Stimulated activated CD8-positive, alpha-beta memory T cell treated with anti-CD3 and anti-CD28 coated beads, Interleukin-7, amount 100 ng/mL, for 48 hours (primary cell): ENCODE measurements at places on chromosomes 13 and 19.

GRCh38 chr13:98542568-98543377, 34.1 kb downstream of the STK24 start:
- no peak for DNase-seq

DNA sequence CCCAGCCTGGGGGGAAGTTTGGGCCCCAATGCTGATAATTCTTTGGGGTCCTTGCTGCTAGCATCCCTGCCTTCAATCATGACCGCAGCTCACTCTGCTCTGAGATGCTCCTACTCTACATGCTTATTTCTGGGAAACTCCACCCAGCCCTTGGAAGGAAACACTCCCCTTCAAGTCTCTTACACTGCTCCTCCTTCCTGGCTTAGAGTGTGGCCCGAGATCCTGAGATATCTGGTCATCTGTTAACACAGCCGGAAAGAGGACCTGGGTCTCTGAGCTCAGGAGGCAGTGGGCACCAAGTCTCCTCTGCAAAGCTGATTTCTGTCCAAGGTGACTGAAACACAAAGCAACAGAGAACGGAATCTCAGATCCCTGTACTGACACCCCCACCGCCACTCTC, 33.0 kb downstream of the CYP4F2 start:
- no peak for DNase-seq

DNA sequence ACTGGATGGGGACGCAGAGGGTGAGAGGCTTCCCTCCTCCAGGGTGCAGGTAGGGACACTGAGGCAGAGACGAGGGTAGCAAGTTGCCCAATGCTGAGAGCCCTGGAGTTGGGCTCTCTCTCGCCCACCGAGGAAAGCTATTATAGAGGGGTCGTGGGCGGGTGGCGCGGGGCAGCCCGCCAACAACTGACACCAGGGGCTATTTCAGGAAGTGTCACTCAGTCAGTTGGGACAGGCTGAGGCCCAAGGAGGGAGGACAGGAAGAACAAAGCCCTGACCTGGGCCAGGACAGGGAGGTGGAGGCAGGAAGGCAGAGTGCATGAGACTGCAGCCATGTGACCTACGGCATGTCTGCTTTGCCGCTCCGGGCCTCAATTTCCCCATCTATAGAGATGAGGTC, 29.9 kb downstream of the TINCR start:
- DNase-seq: no peak

DNA sequence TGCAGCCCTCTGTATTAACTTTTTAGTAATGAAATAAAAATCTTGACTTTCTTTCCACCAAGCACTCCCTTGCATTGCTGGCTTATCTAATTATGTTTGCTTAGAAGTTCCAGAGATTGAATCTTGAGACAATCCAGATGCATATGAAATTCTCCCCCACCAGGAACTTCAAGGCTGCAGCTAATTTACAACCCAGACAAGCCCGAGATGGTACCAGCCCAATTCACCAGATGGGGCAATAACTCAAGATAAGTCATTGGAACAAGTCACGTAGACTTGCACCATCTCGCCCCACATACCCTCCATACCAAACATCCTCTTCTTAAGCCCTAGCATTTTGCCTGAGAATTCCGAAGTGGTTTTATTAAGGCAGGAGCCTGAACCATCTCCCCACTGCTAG, 29.0 kb downstream of the UTP14C start:
- DNase-seq: no peak

DNA sequence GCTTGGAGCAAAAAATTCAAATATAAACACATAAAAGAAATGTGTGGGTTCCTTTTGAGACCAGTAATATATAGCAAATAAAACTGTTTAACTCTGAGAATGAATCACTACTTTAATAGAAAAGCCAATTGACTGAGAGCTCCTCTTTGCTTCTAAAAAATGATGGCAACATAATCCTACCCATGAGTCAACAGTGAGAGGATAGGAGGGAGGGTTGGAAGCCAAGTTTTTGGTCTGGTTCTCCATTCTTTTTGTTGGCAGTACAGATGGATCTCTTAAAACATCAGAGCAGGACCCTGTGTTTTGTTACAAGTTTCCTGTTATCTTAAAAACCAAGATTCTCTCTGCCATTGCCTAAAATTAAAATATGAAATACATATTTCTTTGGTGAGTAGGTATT, 50.0 kb upstream of the POSTN start:
- no peak for DNase-seq

DNA sequence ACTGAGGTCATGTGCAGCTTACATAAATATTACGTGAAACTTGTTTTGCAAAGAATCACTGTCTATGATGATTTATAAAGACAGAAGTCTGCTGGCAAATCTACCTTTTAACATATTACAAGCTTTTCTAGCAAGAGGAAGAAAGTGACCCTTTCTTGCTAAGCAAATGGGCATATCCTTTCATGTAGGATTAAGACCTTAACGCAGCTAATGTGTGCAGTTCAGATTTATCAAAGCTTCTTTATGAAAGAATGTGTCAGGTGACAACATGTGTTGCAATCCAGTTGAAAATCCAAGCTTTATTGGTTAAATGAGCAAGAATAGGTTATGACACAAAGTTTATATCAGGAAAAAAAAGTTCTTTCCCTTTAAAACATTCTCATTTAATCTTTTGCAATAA, 115.6 kb upstream of the NBEA start:
- no peak for DNase-seq

DNA sequence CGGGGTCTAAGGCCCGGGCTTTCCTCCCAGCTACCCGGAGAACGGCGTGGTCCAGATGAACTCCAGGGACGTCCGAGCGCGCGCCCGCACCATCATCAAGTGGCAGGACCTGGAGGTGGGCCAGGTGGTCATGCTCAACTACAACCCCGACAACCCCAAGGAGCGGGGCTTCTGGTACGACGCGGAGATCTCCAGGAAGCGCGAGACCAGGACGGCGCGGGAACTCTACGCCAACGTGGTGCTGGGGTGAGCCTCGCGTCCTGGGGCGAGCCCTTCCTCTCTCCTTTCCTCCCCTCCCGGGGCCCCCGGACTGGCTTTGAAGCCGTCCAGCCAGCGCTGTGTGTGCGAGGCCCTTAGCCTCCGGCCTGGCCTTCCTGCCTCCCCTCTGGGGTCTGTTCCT, 23.4 kb downstream of the UHRF1 start:
- no peak for DNase-seq
